LHCN-M2 (cell line): ENCODE measurements at places on chromosomes 3 and 15. TPM values are rescaled to one million over a fixed set of nuclear protein-coding genes. Genes with fewer than 3 reads are reported as not detected.

The GOLGA8J gene
- not detected in 2 replicates for total RNA-seq

GRCh38 chr3:196563721-196564225 lies 4.6 kb downstream of the WDR53 start:
- no peak for DNase-seq

DNA sequence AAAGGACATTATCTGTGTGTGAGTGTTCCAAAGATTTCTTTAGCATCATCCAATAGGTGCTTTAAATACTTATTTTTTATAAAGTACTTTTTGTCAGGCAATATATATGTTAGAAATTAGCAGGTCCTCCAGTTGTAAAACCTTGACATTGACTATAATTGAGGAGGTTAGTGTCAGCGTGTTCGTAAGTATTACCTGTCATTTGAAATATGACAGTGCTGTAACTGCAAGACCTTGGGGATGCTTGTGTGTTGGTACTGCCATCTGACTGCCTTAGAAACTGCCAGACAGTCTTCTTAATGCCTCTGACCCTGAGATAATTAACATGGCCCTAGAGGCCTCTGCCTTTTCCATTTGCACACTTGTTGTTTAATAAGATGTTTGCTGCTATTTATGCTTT lies 170.7 kb downstream of the NAALADL2 start:
- DNase-seq, result no peak

DNA sequence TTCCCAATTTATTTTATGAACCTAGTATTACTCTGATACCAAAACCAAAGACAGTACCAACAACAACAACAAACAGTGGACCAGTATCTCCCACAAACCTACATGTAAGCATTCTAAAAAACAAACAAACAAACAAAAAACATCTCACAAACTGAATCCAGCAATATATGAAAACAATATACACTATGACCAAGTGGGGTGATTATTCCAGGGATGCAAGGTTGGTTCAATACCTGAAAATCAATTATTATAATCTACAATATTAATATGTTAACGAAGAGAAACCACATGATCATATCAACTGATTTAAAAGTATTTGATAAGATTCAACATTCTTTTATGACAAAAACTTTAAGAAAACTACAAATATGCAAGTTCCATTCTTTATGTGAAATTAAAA lies 391.3 kb downstream of the MAGI1 start:
- DNase-seq, result no peak

The TRH gene
- total RNA-seq, result not detected in 2 replicates

DNA sequence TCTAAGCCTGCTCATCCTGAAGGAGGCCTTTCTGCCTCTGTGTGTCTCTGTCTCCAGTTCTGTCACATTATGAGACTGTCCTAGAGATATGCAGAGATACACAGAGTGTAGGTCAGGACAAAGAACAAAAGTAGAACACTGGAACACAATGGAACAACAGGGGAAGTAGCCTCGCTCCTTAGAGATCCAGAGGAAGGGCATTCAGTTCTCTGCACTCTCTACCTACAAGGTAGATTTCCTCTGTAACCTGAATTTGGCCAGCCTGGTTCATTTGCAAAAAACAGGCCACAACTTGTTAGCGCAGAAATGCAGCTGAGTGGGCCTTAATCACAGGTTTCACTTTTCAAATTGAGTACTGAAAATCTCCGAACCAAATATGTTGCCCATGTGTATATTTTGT lies 19.4 kb downstream of the NEK10 start:
- DNase-seq, result no peak

The LMAN1L gene
- total RNA-seq, result 0.06 TPM in 1 of 2 replicates, not detected in the other

DNA sequence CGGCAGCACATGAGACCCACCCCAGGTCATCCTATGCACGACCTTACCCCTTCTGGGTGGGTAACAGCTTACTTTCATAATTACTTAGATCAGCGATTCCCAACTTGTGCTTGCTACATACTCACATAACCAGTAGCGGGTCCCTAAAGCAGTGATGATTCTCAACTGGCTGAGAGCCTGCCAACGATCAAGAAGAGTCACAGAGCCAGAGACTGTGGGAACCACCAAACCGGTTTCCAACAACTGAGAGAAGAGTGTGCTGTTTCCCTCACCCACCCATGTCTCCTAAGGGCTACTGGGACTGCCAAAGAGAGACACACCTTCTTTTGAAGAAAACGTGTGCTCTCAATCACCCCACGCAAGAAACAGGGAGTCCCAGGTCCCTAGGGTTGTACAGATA lies 12.0 kb upstream of the XXYLT1 start:
- no peak for DNase-seq

The CHMP2B gene
- 31.1 and 33.9 TPM in 2 replicates for total RNA-seq
